ENCODE measurements at places on chromosomes 13 and 19. TPM values are rescaled to one million over a fixed set of nuclear protein-coding genes. Genes with fewer than 3 reads are reported as not detected.

GRCh38 chr13:36992362-36992761 lies 6.8 kb downstream of the ALG5 start:
- no peak for DNase-seq
- H3K4me1 ChIP-seq = no peaks in the 10 kb centered on the region
- H3K4me3 ChIP-seq = no peak overlapping the region
- peaks cover 25% of the 10 kb centered on the region for H3K36me3 ChIP-seq
- H3K27me3 ChIP-seq = no peaks in the 10 kb centered on the region
- H3K27ac ChIP-seq = no peak overlapping the region

GRCh38 chr13:98284679-98285078 lies 107.6 kb upstream of the RNF113B start:
- H3K27me3 ChIP-seq = no peaks in the 10 kb centered on the region
- no peak overlapping the region for H3K4me3 ChIP-seq
- H3K36me3 ChIP-seq = no peaks in the 10 kb centered on the region
- no peaks in the 10 kb centered on the region for H3K4me1 ChIP-seq

GRCh38 chr13:70784207-70784989 lies 676.1 kb upstream of the KLHL1 start:
- H3K4me3 ChIP-seq = no peak overlapping the region
- H3K27ac ChIP-seq = no peak overlapping the region
- H3K4me1 ChIP-seq = no peaks in the 10 kb centered on the region
- no peaks in the 10 kb centered on the region for H3K27me3 ChIP-seq
- no peak for DNase-seq

DNA sequence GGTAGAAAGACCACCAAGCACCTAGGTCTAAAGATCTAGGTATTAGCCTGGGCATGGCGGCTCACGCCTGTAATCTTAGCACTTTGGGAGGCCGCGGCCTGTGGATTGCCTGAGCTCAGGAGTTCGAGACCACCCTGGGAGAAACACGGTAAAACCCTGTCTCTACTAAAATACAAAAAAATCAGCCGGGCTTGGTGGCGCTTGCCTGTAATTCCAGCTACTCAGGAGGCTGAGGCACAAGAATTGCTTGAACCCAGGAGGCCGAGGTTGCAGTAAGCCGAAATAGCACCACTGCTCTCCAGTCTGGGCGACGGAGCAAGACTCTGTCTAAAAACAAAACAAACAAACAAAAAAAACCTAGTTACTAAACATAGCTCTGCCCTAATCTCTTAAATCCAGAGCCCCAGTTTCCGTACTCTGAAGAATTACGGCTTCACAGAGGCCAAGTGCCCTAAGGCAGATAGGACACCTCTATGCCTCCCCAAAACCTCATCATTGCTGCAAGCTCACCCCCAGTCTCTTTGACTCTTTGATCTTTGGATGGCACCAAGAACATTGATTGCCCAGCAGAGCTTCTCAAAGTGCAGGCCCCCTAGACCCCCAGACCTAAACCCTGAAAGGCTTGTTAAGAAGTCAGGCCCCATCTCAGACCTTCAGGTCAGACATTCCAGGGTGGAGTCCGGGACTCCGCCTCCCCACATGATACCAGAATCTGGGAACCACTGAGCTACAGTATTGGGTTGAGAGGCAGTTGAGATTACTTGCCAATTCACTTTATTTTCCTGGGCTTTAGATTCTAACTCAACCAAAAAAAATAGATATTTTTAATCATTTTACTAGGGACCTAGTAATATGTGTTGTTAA lies 2.8 kb downstream of the COL4A2 start:
- H3K36me3 ChIP-seq = peaks cover 11% of the 10 kb centered on the region
- no peaks in the 10 kb centered on the region for H3K27me3 ChIP-seq
- peaks cover 21% of the 10 kb centered on the region for H3K4me1 ChIP-seq
- peak overlapping the region; percentile 97 for H3K27ac ChIP-seq

The ZNF554 gene
- total RNA-seq = 4.4 TPM

The RNF17 gene
- not detected for total RNA-seq

DNA sequence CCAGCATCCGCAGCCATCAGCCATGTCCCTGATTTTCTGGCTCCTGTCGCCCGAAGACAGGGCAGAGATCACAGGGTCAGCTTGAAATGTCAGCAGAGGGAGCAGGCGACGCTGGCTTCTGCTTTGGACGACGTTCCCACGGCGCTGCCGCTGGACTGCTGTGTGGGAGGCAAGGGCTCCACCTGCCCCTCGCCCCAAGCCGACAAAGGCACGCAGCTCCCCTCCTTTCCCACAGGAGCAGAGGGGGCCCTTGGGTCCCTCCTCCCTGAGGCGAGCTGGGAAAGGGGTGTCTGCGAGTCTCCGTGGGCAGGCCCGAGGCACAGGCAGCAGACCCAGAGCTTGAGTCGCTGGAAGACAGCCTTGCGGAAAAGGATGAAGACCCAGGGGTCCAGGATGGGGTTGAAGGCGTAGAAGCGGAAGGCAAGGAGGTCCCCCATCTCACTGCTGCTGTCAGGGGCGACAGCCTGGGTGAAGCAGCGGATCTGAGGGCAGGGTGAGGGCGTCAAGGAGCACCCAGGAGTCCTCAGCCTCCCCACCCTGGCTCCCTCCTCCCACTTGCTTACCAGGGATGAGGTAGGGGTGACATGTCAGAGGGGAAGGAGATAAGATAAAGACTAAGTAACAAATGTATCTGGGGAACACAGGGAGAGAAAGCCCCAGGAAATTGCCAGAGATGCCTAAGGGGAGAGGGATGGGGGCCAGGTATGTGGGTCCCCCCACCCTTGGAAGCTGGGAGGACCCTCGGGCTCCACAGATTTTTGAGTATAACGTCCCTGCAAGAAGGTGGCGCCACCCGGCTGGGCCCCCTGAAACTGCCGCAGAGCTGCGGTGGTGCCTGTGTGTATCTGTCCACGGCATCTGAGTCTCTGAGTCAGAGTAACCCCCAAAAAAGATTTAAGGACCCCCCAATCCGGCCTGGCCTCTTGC lies 3.4 kb downstream of the PTGIR start:
- H3K4me1 ChIP-seq = peaks cover 89% of the 10 kb centered on the region
- H3K4me3 ChIP-seq = peak overlapping the region; percentile 75
- H3K27ac ChIP-seq = peak overlapping the region; percentile 100
- DNase-seq = no peak
- H3K27me3 ChIP-seq = no peaks in the 10 kb centered on the region
- no peaks in the 10 kb centered on the region for H3K36me3 ChIP-seq

- H3K27ac ChIP-seq = no peak overlapping the region
- no peak overlapping the region for H3K4me3 ChIP-seq
- no peaks in the 10 kb centered on the region for H3K27me3 ChIP-seq
- H3K36me3 ChIP-seq = no peaks in the 10 kb centered on the region
- no peak for DNase-seq
- peaks cover 4% of the 10 kb centered on the region for H3K4me1 ChIP-seq
Measured at GRCh38 chr13:98981369-98982080, 3.7 kb upstream of the DOCK9 start.

GRCh38 chr13:45055902-45056648 lies 64.2 kb upstream of the GTF2F2 start:
- H3K36me3 ChIP-seq = no peaks in the 10 kb centered on the region
- peak overlapping the region; percentile 15 for H3K27ac ChIP-seq
- H3K27me3 ChIP-seq = no peaks in the 10 kb centered on the region

DNA sequence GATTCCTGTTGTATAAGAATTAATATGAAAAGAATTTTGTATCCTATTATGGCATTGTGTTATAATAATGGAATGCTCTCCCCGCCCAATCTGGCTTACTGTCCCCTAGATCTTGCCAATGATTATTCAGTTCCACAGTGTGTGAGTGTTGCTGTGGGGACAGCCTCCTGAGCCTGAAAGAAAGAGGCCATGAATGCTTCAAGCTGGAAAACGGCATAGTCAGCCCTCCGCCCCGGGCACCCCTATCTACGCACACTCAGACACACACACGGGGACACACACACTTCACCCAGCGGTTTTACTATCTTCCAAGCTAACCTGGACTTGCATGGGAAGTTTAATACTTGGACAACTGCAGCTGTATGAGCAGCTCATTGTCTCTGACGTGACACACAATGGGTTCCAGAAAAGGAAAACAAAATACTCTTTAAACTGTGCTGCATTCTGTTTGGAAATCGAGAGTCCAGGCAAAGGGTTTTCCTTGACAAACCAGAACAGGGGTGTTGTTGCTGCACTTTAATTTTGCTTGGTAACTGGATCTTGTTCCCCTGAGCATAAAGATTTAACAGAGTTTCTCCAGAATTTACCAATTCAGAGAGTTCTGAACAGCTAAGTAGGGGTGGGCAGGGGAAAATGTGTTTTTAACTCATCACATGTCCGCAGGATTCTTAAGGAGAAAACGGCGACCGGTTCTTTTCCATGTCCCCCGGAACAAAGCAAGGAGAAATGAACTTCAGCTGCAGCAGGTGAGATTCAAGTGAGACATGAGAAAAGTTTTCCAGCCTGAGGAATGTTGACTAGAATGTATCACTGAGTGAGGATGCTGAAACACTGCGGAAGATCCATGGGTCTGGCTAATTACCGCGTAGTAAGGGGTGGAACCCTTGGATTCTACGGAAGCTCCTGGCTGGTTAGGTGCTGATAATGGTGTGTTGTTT lies 472.9 kb downstream of the FOXO1 start:
- H3K4me3 ChIP-seq = peak overlapping the region; percentile 39
- H3K4me1 ChIP-seq = peaks cover 43% of the 10 kb centered on the region
- peak overlapping the region; percentile 94 for H3K27ac ChIP-seq

GRCh38 chr19:35144600-35145436 lies 1.8 kb downstream of the FXYD7 start:
- no peak for DNase-seq
- H3K27me3 ChIP-seq = no peaks in the 10 kb centered on the region
- peaks cover 27% of the 10 kb centered on the region for H3K4me1 ChIP-seq
- no peak overlapping the region for H3K4me3 ChIP-seq

- peaks cover 35% of the 10 kb centered on the region for H3K36me3 ChIP-seq
- no peak overlapping the region for H3K27ac ChIP-seq
- no peaks in the 10 kb centered on the region for H3K27me3 ChIP-seq
Measured at GRCh38 chr19:17576758-17577456, 21.5 kb downstream of the COLGALT1 start.

The CHMP2A gene
- 90.3 TPM for total RNA-seq

The TYK2 gene
- total RNA-seq = 96.7 TPM

The BABAM1 gene
- 55.2 TPM for total RNA-seq

DNA sequence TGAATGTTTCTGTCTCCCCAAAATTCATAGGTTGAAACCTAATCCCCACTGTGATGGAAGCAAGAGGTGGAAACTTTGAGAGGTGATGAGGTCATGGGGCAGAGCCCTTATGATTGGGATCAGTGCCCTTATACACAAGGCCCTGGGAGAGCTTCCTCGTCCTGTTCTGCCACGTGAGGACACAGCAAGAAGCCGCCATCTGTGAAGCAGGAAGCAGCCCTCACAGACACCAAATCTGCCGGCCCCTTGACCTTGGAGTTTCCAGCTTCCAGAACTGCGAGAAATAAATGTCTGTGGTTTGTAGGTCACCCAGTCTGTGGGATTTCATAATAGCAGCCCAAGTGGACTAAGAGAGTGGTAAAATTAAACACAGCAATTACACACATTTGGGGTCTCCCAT lies 737.4 kb downstream of the UQCRFS1 start:
- H3K27ac ChIP-seq = no peak overlapping the region
- H3K4me1 ChIP-seq = no peaks in the 10 kb centered on the region
- H3K27me3 ChIP-seq = no peaks in the 10 kb centered on the region
- no peaks in the 10 kb centered on the region for H3K36me3 ChIP-seq
- H3K4me3 ChIP-seq = no peak overlapping the region

The SPACA4 gene
- not detected for total RNA-seq

The KLK5 gene
- total RNA-seq = not detected

- peak overlapping the region; percentile 9 for H3K27ac ChIP-seq
- DNase-seq = no peak
- peaks cover 25% of the 10 kb centered on the region for H3K4me1 ChIP-seq
- peak overlapping the region; percentile 48 for H3K4me3 ChIP-seq
- no peaks in the 10 kb centered on the region for H3K36me3 ChIP-seq
- no peaks in the 10 kb centered on the region for H3K27me3 ChIP-seq
Measured at GRCh38 chr13:23609414-23609760, 39.2 kb downstream of the TNFRSF19 start.

GRCh38 chr19:47296036-47296435 lies 13.6 kb upstream of the C5AR1 start:
- H3K36me3 ChIP-seq = peaks cover 6% of the 10 kb centered on the region
- H3K4me3 ChIP-seq = no peak overlapping the region

- no peak overlapping the region for H3K27ac ChIP-seq
- H3K27me3 ChIP-seq = no peaks in the 10 kb centered on the region
- DNase-seq = no peak
- peaks cover 5% of the 10 kb centered on the region for H3K4me1 ChIP-seq
Measured at GRCh38 chr19:35431145-35431807, 16.8 kb upstream of the FFAR2 start.

GRCh38 chr13:41004875-41005693 lies 14.0 kb downstream of the ELF1 start:
- H3K27ac ChIP-seq = no peak overlapping the region
- no peaks in the 10 kb centered on the region for H3K36me3 ChIP-seq
- H3K4me3 ChIP-seq = no peak overlapping the region
- H3K4me1 ChIP-seq = peaks cover 44% of the 10 kb centered on the region

GRCh38 chr13:24194447-24194846 lies 33.9 kb downstream of the SPATA13 start:
- H3K4me3 ChIP-seq = no peak overlapping the region
- H3K4me1 ChIP-seq = no peaks in the 10 kb centered on the region
- H3K36me3 ChIP-seq = no peaks in the 10 kb centered on the region
- no peaks in the 10 kb centered on the region for H3K27me3 ChIP-seq
- no peak overlapping the region for H3K27ac ChIP-seq

DNA sequence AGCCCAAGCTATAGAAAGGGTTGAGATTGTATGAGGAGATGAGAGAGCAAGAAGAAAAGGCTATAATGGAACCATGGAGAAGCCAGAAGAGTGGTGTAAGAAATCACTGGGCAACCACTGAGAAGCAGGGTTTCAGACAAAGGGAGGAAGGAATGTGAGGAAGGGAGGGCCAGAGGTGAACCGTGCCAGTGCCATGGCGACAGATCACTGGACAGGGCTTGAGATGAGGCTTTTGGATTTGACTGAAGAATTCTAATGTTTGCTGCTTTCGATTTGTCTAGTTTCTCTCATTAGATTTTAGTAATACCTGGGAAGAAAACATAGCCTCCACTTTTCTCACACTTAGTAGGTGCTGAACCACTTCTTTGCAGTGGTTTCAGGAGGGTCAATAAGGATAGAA lies 6.3 kb upstream of the GPR183 start:
- no peaks in the 10 kb centered on the region for H3K36me3 ChIP-seq
- no peak overlapping the region for H3K4me3 ChIP-seq
- peaks cover 9% of the 10 kb centered on the region for H3K4me1 ChIP-seq
- H3K27ac ChIP-seq = no peak overlapping the region
- H3K27me3 ChIP-seq = no peaks in the 10 kb centered on the region
- DNase-seq = no peak

GRCh38 chr13:49466292-49466838 lies 22.3 kb downstream of the SETDB2 start:
- no peak for DNase-seq
- H3K27ac ChIP-seq = no peak overlapping the region
- H3K27me3 ChIP-seq = no peaks in the 10 kb centered on the region
- no peak overlapping the region for H3K4me3 ChIP-seq
- H3K36me3 ChIP-seq = peaks cover 12% of the 10 kb centered on the region

GRCh38 chr13:39486758-39487157 lies 116.2 kb downstream of the LHFPL6 start:
- H3K4me3 ChIP-seq = no peak overlapping the region
- peaks cover 31% of the 10 kb centered on the region for H3K4me1 ChIP-seq
- no peaks in the 10 kb centered on the region for H3K27me3 ChIP-seq
- H3K36me3 ChIP-seq = no peaks in the 10 kb centered on the region
- no peak for DNase-seq

Data from thoracic aorta (tissue), 2 donors.